ENCODE measurements at places on chromosomes 4 and X.
A peak's percentile ranks its signal among the peaks of the same experiment; 100 is the strongest.

- no peak overlapping the region for H3K4me3 ChIP-seq
- H3K27me3 ChIP-seq: no peaks in the 10 kb centered on the region
- H3K27ac ChIP-seq: no peak overlapping the region
- no peaks in the 10 kb centered on the region for H3K36me3 ChIP-seq
These were observed 473.4 kb downstream of the PCDH7 start for GRCh38 chr4:31193521-31193920.

GRCh38 chr4:99652596-99653436 is 4.8 kb downstream of the C4orf54 start:
- no peak overlapping the region for H3K27ac ChIP-seq
- H3K4me3 ChIP-seq: no peak overlapping the region
- H3K36me3 ChIP-seq: no peaks in the 10 kb centered on the region
- no peaks in the 10 kb centered on the region for H3K4me1 ChIP-seq

- no peak for DNase-seq
- no peaks in the 10 kb centered on the region for H3K27me3 ChIP-seq
- H3K4me1 ChIP-seq: no peaks in the 10 kb centered on the region
- no peaks in the 10 kb centered on the region for H3K36me3 ChIP-seq
These were observed 7.1 kb downstream of the NKX3-2 start for GRCh38 chr4:13537011-13537831.

GRCh38 chr4:82678051-82678450 is 116.3 kb upstream of the TMEM150C start:
- no peaks in the 10 kb centered on the region for H3K27me3 ChIP-seq
- no peaks in the 10 kb centered on the region for H3K36me3 ChIP-seq
- H3K4me1 ChIP-seq: no peaks in the 10 kb centered on the region
- DNase-seq: no peak
- no peak overlapping the region for H3K27ac ChIP-seq
- H3K4me3 ChIP-seq: no peak overlapping the region

DNA sequence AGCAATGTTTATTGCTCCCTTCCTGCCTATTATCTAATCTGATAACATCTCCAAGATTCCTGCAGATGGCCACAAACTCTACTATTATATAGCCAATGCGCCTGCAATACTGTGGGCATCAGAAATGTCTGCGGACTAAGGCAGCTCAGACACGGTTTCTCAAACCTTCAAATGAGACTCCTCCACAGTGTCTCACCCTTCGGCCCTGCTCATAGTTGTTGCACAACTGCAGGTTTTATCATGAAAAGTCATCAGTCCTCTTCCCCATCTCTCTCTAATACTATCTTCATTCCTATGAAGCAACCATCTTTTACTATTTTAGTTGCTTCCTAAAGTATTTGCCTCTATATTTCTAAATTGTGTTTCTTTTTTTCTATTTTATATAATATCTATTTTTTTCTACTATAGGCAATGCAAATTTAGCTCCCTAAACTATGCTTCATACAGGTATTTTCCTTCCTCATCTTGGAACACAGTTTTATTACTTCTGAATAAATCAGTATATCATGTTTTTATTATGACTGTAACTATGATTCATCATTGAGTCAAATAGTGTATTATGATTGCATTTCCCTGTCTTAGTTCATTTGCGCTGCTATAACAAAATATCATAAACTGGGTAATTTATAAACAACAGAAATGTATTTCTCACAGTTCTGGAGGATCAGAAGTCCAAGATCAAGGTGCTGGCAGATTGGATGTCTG is 129.7 kb upstream of the EDNRA start:
- H3K27ac ChIP-seq: no peak overlapping the region

GRCh38 chr4:158845311-158846041 is 76.7 kb downstream of the FNIP2 start:
- H3K27me3 ChIP-seq: no peaks in the 10 kb centered on the region
- no peaks in the 10 kb centered on the region for H3K4me1 ChIP-seq
- no peaks in the 10 kb centered on the region for H3K36me3 ChIP-seq
- no peak for DNase-seq
- no peak overlapping the region for H3K27ac ChIP-seq
- no peak overlapping the region for H3K4me3 ChIP-seq

DNA sequence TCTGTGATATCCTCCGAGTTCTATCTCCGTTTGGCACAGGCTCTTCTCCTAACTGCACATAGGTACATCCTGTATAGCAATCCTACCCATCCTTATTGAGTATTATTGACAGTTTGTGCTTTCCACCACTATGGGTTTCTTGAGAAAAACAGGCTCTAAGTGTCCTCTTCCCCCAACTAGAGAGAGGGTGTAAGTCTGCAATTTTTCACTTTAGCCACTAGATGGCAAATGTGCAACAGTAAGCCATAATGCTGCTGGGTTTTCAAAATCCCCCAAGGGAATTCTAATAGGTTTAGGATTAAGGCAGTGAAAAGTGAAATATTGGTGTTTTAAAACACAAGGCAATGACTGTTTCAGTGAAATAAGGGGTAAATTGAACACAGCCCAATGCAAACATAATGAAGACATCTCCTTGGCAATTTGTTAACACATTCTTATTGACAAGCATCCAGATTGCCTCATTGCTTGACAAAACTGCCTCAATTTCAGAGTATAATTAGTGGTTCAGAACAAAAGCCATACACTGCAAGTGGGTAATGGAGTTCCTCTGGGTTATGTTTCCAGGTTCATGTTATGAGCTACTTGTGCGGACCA is 239.0 kb upstream of the HTR2C start:
- no peaks in the 10 kb centered on the region for H3K27me3 ChIP-seq
- H3K4me1 ChIP-seq: no peaks in the 10 kb centered on the region
- no peak overlapping the region for H3K4me3 ChIP-seq
- no peak overlapping the region for H3K27ac ChIP-seq
- H3K36me3 ChIP-seq: no peaks in the 10 kb centered on the region
- peak; percentile 18 for DNase-seq

DNA sequence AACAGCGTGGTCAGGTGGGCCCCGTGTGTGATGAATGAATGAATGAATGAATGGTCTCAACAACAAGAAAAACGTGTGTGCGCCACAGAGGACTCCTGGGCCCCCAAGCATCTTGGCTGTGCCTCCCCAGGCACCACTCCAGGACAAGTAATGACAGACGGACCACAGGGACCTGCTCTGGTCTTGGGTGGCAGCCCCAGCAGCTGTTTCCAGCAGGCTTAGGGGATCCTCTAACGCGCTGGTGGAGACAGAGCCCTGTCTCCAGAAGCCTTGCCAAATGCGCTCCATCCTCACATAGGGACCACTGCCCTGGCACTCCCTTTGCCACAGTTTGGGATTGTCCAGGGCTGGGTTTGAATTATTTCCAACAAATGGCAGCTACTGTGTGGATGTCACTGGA is 39.1 kb downstream of the PSAPL1 start:
- no peak for DNase-seq
- H3K27me3 ChIP-seq: peaks cover 2% of the 10 kb centered on the region
- no peak overlapping the region for H3K27ac ChIP-seq
- no peaks in the 10 kb centered on the region for H3K4me1 ChIP-seq
- H3K36me3 ChIP-seq: no peaks in the 10 kb centered on the region

DNA sequence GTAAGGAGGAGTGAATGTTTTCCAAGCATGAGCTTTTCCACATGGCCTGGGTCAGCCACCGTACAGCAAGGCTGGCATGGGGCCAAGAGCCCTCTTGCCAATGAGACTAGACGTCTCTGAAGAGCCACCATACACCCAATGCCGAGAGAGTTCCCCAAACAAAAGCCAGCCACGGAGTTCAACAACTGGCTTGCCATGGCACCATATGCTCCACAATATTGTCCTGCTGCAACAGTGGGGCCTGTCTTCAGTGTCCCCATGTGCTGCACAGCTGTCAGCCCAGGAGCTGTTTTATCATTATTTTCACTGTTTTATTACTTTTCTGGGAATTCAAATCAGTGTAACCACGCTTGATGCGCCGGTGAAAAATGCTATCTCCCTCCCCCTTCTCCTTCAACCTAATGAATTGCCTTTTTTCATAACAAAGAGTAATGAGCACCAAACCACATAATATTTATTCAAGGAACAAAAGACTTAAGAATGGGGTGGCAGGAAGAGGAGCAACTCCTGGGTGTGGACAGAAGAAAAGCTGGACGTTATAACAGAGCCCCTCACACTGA is 18.4 kb downstream of the MAML3 start:
- DNase-seq: no peak
- H3K4me1 ChIP-seq: peaks cover 62% of the 10 kb centered on the region
- no peaks in the 10 kb centered on the region for H3K27me3 ChIP-seq
- H3K36me3 ChIP-seq: no peaks in the 10 kb centered on the region
- peak overlapping the region; percentile 84 for H3K27ac ChIP-seq
- peak overlapping the region; percentile 22 for H3K4me3 ChIP-seq

- H3K27me3 ChIP-seq: no peaks in the 10 kb centered on the region
- H3K27ac ChIP-seq: no peak overlapping the region
- H3K4me1 ChIP-seq: no peaks in the 10 kb centered on the region
- H3K4me3 ChIP-seq: no peak overlapping the region
These were observed 835.1 kb upstream of the IGFBP7 start for GRCh38 chr4:57945298-57945697.

DNA sequence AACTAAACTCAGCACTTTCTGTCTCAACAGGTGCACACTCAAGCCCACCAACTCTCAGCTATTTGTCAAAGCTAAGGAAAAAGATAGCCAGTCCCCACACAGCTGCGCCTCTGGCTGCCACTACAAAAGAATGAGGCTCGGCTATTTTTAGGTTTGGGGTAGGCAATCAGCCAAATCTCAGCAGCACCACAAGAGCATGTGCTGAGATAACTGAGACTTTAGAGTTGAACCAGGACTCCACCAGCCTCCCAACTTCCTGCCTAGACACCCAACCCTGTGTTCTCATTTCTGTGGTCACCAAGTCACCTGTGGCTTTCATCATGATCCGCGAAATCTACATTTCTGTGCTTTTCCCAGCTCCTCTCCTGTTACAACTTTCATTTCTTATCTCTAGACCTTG is 28.0 kb downstream of the DMD start:
- no peaks in the 10 kb centered on the region for H3K4me1 ChIP-seq
- no peaks in the 10 kb centered on the region for H3K27me3 ChIP-seq
- no peak overlapping the region for H3K4me3 ChIP-seq
- H3K36me3 ChIP-seq: no peaks in the 10 kb centered on the region
- DNase-seq: no peak

GRCh38 chrX:132819711-132820264 is 138.6 kb downstream of the HS6ST2 start:
- H3K4me1 ChIP-seq: no peaks in the 10 kb centered on the region
- DNase-seq: no peak
- H3K36me3 ChIP-seq: no peaks in the 10 kb centered on the region

DNA sequence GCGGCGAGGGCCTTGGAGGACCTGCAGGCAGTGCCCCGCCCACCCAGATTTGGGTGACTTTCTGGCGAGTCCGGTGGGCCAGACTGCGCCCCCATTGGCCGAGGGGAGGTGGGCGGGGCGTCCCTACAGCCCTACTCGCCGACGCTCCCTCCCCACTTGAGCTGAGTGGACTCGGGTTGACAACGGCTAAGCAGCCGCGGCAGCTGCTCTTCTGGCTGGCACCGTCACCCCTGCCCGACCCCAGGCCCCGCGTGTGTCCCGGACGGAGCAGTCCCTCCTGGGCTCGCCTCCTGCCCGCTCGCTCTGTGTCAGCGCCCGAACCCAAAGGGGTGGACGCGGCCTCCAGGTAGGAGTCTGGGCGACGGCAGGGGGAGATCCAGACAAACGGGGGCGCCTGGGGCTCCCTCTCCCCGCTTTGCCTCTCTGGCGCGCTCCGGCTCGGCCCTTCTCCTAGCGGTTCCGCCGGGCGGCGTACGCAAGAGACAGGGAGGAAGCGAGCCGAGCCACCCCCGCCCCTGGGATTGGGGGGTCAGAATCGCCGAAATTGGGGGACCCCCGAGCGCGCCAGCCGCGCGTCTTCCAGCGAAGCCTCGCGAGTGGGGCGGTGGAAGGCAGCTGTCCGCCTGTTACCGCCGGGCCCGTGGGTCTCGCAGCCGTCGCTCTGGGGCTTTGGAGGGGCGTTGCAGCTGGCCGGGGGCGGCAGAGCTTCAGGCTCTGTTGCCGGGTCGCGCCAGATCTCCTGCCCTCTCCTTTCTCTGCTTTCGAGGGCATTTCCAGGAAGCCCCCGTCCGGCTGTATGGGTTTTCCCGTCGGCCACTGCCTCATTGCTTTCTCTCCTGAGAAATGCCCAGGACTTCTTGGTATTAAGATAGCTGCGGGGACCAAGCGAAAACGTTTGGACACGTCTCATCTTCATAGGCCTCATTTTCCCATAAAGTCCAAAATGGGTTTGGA is 46.3 kb downstream of the STARD8 start:
- no peaks in the 10 kb centered on the region for H3K36me3 ChIP-seq
- H3K27me3 ChIP-seq: no peaks in the 10 kb centered on the region
- H3K27ac ChIP-seq: no peak overlapping the region
- H3K4me3 ChIP-seq: peak overlapping the region; percentile 50
- no peak for DNase-seq

DNA sequence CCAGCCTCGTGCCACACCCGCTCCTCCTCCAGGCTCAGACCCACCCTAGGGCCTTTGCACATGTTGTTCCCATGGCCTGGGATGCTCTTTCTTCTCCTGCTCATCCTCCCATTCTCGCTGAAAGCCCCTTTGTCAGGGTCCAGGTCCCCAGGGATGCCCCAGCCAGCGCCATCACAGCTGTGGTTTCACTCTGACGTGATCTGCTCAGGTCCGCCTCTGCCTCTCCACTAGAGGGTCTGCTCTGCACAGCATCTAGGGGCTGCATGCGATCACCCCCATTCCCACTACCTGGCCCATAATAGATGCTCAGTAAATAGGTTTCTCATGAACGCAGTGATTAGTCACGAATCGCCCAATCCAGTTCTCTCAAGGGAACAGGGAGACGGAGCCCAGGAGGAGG is 222.5 kb downstream of the AFAP1 start:
- no peak overlapping the region for H3K27ac ChIP-seq
- H3K27me3 ChIP-seq: no peaks in the 10 kb centered on the region
- no peak for DNase-seq
- H3K4me3 ChIP-seq: no peak overlapping the region

- H3K36me3 ChIP-seq: no peaks in the 10 kb centered on the region
- peak; percentile 13 for DNase-seq
- no peak overlapping the region for H3K4me3 ChIP-seq
- no peaks in the 10 kb centered on the region for H3K4me1 ChIP-seq
- H3K27me3 ChIP-seq: no peaks in the 10 kb centered on the region
- no peak overlapping the region for H3K27ac ChIP-seq
These were observed 40.4 kb downstream of the RNF212 start for GRCh38 chr4:1072830-1073446.

GRCh38 chr4:6476893-6477292 is 4.5 kb upstream of the PPP2R2C start:
- H3K4me1 ChIP-seq: peaks cover 4% of the 10 kb centered on the region
- H3K4me3 ChIP-seq: no peak overlapping the region
- H3K27ac ChIP-seq: no peak overlapping the region
- H3K36me3 ChIP-seq: no peaks in the 10 kb centered on the region

- no peaks in the 10 kb centered on the region for H3K27me3 ChIP-seq
- DNase-seq: no peak
- no peaks in the 10 kb centered on the region for H3K36me3 ChIP-seq
- H3K4me1 ChIP-seq: no peaks in the 10 kb centered on the region
- H3K27ac ChIP-seq: no peak overlapping the region
These were observed 441.6 kb upstream of the PITX2 start for GRCh38 chr4:111064342-111064993.
